Nephron progenitor cell (in vitro differentiated cells): ENCODE measurements at places on chromosomes 12 and 14.

GRCh38 chr12:23221066-23221465 is 596.1 kb downstream of the ETNK1 start:
- H3K4me1 ChIP-seq, result peaks cover 59% of the 10 kb centered on the region
- H3K27me3 ChIP-seq, result no peaks in the 10 kb centered on the region
- H3K27ac ChIP-seq, result no peak overlapping the region

DNA sequence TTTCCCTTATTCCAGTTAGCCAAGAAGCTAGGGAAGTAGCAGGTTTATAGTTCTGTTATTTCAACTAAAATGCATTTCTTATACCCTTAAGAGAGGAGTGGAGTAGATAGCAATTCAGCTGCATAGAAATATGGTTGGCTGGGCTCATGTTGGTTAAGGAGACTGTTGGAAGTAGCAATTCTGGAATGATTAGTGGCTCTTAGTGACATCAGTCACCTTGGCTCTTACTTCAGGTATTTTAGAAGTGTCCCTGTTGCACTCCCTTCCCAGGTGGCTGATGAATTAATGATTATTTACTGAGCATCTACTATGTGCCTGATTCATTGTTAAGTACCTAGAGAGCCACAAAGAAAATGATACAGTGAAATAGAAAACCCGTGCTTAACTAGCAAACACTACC is 128.1 kb downstream of the MGST1 start:
- no peak overlapping the region for H3K27ac ChIP-seq
- H3K4me3 ChIP-seq, result no peak overlapping the region
- H3K36me3 ChIP-seq, result no peaks in the 10 kb centered on the region
- DNase-seq, result no peak

- no peak overlapping the region for H3K4me3 ChIP-seq
- H3K36me3 ChIP-seq, result peaks cover 61% of the 10 kb centered on the region
- H3K4me1 ChIP-seq, result no peaks in the 10 kb centered on the region
- no peak overlapping the region for H3K27ac ChIP-seq
Observed at GRCh38 chr14:34604995-34605394, 25.0 kb downstream of the SNX6 start.

DNA sequence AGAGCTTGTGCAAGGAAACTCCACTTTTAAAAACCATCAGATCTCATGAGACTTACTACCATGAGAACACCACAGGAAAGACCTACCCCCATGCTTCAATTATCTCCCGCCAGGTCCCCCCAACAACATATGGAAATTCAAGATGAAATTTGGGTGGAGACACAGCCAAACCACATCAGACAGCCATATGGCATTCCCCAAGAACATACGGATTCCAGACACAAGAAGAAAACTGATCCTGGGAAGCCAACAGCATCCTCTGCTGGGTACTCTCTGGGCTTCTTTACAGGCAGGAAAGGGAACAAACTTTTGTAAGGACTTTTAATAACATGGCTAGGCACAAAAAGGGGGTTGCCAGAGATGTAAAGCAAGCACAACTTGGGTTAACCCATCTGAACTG is 127.2 kb downstream of the TMEM132C start:
- H3K27ac ChIP-seq, result peak overlapping the region; percentile 39
- H3K4me3 ChIP-seq, result no peak overlapping the region
- DNase-seq, result no peak
- H3K27me3 ChIP-seq, result no peaks in the 10 kb centered on the region

DNA sequence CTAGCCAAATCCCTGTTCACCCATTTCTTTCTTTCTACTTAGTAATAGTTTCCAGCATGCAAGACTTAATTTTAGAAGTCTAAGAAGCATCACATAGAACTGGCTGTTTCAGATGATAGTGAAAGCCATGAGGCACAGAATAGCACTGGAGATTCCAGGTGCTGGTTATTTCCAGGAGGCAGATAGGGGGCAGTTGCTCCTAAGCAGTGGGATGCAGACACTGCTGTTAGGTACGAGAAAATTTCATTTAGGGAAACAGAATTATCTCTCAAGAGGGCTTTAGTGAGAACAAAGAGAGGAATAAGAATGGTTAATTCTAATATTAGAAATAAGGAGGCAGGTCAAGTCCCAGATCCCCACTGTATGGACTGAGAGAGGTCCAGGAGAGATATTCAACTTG is 3.6 kb upstream of the MDGA2 start:
- no peaks in the 10 kb centered on the region for H3K36me3 ChIP-seq
- H3K4me1 ChIP-seq, result peaks cover 21% of the 10 kb centered on the region
- peaks cover 59% of the 10 kb centered on the region for H3K27me3 ChIP-seq

DNA sequence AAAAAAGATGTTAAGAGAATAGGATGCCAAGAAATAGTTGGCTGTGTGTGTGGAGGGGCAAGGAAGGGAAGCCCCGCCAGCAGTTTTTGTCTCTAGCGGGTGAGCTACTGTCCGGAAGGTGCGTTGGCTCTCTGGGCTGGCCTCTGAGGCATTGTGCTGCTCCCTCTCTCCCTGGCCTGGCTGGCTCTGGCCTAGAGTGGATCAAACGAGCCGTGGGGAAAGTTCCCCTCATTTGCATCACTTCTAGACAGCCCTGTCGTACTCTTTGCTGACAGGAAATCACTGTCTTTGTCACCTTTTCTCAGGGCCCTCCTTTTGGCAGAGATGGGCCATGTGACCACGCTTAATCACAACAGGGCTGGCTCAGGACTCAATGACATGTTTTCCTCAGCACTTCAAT is 236.1 kb upstream of the NPAS3 start:
- H3K4me3 ChIP-seq, result no peak overlapping the region
- H3K36me3 ChIP-seq, result no peaks in the 10 kb centered on the region
- peak overlapping the region; percentile 60 for H3K27ac ChIP-seq
- DNase-seq, result peak; percentile 27

- no peak overlapping the region for H3K27ac ChIP-seq
- peaks cover 27% of the 10 kb centered on the region for H3K36me3 ChIP-seq
- no peaks in the 10 kb centered on the region for H3K4me1 ChIP-seq
- no peak overlapping the region for H3K4me3 ChIP-seq
- H3K27me3 ChIP-seq, result no peaks in the 10 kb centered on the region
- no peak for DNase-seq
Observed at GRCh38 chr12:43740511-43741100, 18.0 kb downstream of the PUS7L start.
